ENCODE measurements at places on chromosomes 11 and 22.

GRCh38 chr22:44309137-44309536, 3.6 kb downstream of the SHISAL1 start:
- DNase-seq = no peak

DNA sequence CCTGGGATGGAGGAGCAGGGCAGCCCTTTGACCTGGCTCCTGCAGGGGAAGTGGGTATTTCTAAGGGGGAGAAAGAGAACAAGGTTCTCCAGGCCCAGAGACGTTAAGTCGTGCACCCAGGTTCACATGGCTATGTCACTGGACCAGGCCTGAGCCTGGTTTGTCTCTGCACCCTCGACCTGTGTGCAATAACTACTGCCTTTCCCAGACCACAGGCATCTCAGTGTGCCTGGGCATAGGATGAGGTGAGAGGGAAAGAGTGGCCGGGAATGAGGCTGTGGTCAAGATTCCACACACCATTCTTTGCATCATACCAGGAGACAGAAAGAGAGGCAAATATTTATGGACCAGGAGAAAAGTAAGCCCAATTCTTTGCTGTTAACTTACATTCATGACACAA, 66.8 kb downstream of the PRR5L start:
- DNase-seq = no peak

DNA sequence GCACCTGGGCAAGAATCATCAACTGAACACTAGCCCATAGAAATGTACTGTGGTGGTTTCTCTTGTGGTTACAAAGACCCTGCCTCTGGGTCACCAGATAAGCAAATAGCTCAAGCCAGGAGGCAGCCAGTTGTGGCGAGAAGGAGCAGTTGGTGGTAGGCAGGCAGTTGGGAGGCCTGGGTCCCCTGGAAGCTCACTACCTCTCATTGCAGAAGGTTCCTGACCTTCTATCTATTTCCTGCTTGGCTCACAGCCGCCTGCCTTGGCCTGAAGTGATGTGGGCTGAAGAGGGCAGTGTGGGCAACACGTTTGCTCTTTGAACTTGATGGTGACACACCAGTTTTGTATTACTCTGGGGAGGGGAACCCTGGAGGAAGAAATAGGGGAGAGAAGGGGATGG, 34.7 kb downstream of the NECTIN1 start:
- no peak for DNase-seq

GRCh38 chr11:8631395-8632118, 37.5 kb upstream of the STK33 start:
- no peak for DNase-seq

- DNase-seq = no peak
These were observed 221.7 kb downstream of the SNX19 start for GRCh38 chr11:130694488-130695045.

DNA sequence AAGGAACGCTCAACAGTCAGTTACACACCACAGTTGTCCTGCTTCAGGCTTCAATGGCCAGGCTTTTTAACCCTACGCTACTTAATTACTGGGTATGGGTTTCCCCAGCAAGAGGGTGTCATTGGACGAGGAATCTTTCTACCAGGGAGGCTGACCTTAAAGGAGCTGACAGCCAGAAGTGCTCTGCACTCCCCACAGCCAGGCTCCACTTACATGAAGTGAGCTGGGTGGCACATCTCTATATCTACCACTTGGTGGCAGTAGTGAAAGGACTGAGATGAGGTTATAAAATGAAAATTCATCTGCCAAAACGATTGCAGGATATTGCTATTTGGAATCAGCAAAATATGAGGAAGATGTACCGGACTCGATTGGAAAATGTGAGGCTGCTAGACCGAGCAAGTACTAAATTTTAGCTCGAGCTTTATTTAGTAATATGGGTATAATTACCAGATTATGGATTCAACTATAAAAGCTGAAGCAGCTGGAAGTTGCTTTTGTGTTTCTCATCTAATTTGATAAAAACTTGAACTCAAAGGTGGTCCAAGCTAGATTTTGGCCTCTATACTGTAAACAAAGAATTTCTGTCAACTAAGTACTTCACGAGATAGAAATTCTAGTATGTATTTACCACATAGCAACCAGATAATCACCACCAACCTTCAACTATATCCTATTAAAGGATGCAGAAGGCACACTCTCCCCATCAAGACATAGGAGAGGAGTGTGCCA, 53.9 kb upstream of the CEP126 start:
- peak; percentile 0 for DNase-seq

- DNase-seq = no peak
These were observed 3.0 kb upstream of the CHRNA10 start for GRCh38 chr11:3674189-3674588.

DNA sequence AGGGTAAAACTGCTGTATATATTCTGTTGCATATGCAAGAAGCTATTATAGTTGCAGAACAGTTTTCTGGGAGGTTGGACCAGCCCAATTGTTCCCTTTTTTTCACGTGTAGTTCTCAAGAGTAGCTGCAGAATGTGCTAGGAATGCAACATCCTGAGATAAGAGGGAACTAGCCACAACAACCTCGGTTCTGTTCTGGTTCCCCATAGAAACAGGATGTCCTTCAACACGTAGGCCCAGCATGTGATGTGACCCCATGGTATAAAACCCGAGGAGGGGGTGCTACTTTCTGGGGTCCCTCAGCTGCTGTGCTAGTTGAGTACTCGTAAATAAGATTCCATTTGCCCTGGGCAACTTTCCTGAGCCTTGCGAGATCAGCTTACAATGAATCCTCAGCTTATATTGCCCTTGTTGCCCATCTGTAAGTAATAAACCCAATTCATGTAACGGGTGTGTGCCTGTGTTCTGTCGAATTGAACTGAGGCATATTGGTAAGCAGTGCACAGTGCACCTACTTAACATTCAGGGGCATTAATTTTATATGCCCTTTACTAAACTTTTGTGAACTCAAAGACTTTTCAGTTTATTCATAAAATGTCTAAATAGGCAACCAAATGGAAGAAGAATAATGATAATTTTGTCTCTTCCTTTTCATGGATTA, 23.0 kb upstream of the TRAF6 start:
- DNase-seq = no peak

DNA sequence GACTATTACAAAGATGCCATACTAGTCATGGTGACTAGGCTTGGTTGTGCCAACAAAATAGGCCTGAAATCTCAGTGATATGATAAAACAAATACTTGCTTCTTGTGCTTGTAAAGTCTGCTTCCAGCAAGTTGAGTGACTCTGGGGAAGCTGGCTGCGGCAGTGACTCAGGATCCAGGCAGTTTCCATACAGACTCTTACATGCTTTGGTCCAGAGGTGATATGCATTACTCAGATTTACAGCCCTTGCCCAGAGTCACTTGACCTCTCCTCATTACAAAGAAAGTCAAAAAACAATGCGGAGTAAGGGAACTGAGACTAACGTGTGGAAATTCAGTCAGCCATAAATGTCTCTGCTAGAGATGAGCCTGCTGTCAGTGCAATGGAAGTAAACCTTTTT, 387.5 kb downstream of the KCNA4 start:
- no peak for DNase-seq

GRCh38 chr11:22340701-22341587, 2.8 kb downstream of the SLC17A6 start:
- no peak for DNase-seq

- no peak for DNase-seq
These were observed 4.5 kb upstream of the CREB3L1 start for GRCh38 chr11:46272816-46273427.

DNA sequence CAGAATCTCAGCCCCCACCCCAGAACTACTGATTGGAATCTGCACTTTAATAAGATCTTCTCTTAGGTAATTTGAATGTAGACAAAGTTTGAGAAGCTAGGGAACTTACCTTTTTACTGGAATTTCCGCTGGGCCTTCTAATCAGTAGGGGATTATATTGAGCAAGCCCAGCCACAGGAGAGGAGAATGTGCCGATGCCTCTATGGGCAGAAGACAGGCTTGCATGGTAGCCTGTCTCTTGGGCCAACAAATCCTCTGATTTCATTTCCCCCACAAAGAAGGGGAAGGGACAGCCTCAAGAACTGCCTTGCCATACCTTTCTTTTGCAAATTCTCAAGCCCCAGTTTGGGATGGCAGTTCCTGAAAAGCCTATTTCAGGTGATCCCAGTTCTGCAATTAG, 163.4 kb upstream of the BDNF start:
- DNase-seq = no peak

DNA sequence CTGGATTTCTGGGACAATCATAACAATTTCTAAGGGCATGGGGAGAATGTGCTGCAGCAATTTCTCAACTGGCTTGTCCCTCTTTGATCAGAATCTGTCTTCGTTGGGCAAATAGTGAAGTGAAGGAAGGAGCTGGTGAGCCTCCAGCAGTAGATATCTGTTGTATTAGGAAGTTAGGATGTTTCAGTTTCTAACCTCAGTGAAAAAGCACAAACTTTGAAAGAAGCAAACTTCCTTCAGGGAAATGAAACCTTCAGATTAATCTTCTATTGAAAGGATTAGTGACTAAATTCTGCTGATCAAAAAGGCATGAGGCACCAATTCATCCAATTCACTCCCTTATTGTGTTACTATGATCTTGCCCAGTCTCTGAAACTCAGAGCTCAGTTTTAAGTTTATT, 24.3 kb downstream of the LMO2 start:
- no peak for DNase-seq

DNA sequence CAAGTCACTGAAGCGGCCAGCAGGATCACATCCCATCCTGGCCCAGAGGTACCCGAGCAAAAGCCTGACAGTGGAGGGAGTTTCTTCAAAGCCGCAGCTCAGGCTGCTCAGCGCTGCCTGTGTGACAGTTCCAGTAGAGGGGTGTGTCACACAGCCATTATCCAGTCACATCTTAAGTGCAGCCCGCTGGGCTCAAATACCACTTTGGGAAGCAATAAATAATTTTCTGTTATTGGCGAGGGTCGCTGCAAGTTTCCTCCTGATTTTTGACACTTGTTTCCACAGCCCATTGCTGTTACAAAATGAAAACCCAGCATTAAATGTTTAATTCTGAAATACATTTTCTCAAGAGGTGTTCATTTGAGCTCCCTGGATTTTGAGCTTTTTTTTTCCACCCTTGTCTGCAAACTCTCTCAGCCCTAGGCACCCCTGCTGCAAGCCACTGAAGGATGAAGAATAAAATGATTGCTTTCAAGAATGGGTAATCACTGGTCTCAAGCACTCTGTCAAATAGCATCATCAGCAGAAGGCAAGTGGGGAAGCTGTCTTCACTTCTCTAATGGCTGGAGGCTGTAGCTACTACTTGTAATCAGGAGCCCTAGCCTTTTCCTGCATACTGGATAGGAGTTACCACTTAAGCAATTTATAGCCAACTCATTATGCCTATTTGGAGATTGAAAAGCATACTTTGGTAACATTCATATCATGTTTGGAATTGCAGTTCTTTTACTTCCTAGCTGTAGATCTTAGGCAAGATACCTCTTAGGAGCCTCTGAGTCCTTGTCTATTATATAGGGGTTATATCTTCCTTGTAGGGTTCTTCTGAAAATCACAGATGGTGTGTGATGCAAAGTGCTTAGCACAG, 373.7 kb downstream of the METTL15 start:
- no peak for DNase-seq

DNA sequence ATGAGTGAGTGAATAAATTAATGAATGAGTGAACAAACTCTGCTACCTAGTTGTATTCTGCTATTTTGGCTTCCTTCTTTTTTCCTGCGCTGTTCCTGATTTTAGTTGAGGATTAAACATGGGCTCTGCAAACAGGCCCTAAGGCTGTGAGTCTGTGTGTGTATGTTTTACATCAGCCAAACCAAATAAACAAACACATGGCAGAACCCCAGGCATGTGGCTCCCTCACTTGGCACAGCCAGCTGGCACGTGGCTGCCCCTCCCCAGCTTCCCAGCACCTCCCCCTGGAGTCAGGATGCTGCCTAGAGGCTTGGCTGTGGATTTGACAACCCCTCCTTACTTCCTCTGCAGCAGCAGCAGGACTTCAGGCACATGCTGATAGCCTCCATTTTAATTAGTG, 593.2 kb downstream of the INSC start:
- DNase-seq = no peak

DNA sequence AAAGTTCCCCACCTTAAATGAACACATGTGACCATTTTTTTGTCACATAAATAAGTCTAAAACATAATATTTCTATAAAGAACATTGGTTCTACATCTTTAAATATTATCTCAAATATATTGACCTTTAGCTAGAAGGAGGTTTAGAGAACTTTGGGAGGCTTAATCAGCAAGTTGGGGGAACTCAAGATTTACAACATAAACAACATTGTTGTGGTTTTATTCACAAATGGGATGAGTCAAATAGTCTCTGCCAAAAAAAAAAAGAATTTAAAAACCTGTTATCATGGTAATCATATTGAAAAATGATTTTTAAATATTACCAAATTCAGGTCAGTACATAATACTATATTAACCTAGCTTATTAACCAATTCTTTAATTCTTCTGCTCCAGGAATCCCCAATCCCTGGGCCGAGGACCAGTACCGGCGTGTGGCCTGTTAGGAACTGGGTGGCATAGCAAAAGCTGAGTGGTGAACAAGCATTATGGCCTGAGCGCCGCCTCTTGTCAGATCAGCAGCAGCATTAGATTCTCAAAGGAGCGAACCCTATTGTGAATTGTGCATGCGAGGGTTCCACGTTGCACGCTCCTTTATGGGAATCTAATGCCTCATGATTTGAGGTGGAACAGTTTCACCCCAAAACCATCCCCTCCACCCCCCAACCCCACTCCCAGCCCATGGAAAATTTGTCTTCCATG, 98.2 kb downstream of the RDX start:
- DNase-seq = no peak

DNA sequence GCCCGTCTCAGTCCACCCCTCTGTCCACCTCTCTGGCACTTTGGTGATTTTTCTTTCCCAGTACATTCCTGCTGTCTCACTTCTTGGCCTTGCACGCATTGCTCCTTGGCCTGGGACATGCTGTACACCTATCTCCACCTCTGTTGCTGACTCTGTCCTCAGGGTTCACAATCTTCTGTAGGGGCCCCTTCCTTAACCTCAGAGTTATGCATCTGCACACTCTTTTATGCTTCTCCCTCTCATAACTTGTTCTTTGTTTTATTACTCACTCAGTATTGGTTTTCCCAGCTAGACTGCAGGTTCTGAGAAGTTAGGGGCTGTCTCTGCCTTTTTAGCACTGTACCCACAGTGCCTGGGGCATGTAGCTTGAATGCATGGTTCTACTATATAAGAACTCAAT, 139.1 kb upstream of the MTMR2 start:
- DNase-seq = no peak

DNA sequence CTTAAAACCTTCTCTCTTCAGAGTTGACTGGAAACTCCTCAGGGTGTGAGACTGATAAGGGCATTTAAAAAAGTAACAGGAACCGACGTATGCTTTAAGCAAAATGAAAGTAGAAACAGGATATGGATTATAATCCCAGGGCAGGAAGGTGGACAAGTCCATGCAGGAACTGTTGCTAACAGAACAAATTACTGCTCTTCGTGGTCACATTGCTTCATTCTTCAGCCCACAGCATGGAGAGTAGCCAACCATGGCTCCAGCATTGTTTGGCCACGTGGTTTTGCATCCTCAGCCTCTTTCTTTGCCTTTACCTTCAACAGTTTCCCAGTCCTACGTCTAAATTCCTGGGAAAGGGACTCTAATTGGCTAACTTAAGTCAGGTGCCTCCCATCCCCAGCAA, 563.1 kb upstream of the ISX start:
- DNase-seq = no peak

- DNase-seq = no peak
These were observed 203.7 kb downstream of the PGR start for GRCh38 chr11:100925935-100926334.
